ENCODE measurements at places on chromosomes 1 and 21. TPM values are rescaled to one million over a fixed set of nuclear protein-coding genes. Genes with fewer than 3 reads are reported as not detected.

FAM131C gene
- 0.10 TPM for total RNA-seq

MYCL gene
- total RNA-seq: not detected

FAM72C gene
- total RNA-seq: 2.9 TPM

CRABP2 gene
- 0.13 TPM for total RNA-seq
